ENCODE measurements at places on chromosomes 4 and X. TPM values are rescaled to one million over a fixed set of nuclear protein-coding genes. Genes with fewer than 3 reads are reported as not detected.

DNA sequence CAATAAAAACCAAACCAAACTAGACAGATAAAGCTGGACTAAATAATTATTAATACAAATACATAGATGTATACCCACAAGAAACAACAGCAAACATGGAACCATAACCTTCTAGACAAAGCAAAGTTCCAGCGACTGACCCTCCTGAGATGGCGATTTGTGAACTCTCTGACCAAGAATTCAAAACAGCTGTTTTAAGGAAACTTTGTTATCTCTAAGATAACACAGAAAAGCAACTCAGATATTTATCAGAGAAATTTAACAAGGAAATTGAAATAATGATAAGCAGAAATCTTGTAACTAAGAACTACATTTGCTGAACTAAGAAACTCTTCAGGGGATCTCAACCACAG is 23.4 kb upstream of the MTHFD2L start:
- no peak overlapping the region for H3K4me3 ChIP-seq
- DNase-seq, result no peak
- H3K36me3 ChIP-seq, result no peaks in the 10 kb centered on the region
- H3K27me3 ChIP-seq, result no peaks in the 10 kb centered on the region

- H3K4me1 ChIP-seq, result no peaks in the 10 kb centered on the region
- no peak overlapping the region for H3K27ac ChIP-seq
- no peak for DNase-seq
- no peak overlapping the region for H3K4me3 ChIP-seq
- no peaks in the 10 kb centered on the region for H3K27me3 ChIP-seq
Measured at GRCh38 chrX:20740443-20740842, 473.7 kb upstream of the RPS6KA3 start.

- no peak for DNase-seq
- H3K4me3 ChIP-seq, result peak overlapping the region; percentile 12
- no peaks in the 10 kb centered on the region for H3K27me3 ChIP-seq
- no peaks in the 10 kb centered on the region for H3K36me3 ChIP-seq
- peaks cover 64% of the 10 kb centered on the region for H3K4me1 ChIP-seq
Measured at GRCh38 chr4:121155893-121156292, 8.2 kb downstream of the TNIP3 start.

GRCh38 chrX:119475389-119476101 is 7.3 kb downstream of the SLC25A5 start:
- DNase-seq, result no peak
- H3K4me1 ChIP-seq, result no peaks in the 10 kb centered on the region
- H3K27ac ChIP-seq, result no peak overlapping the region
- peaks cover 2% of the 10 kb centered on the region for H3K36me3 ChIP-seq
- H3K4me3 ChIP-seq, result no peak overlapping the region

DNA sequence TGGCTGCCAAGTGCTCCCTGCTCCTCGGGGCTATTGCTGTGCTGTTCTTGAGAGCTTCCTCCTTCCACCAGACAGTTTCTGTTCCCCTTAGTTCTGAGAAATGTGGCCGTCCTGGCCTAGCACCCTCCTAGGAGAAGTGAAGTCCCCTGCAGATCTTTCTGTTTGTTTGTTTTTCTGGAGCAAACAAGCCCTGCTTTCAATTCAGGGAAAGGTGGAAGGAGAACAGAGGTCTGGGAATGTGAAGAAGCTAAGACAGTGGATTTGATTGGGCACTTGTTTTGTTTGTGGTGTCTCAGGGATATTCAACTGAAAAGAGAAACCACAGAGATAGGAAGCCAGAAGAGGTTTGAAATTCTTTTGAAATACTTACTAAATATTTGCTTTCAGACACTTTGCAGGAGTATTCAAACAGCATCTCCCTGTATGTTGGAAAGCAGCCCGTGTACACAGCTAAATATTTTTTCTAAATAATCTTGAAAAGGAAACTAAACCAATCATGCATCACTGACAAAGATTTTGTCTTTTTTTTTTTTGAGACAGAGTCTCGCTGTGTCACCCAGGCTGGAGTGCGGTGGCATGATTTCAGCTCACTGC is 36.5 kb upstream of the PPM1K start:
- H3K4me3 ChIP-seq, result peak overlapping the region; percentile 37
- no peak overlapping the region for H3K27ac ChIP-seq
- DNase-seq, result peak; percentile 33
- H3K4me1 ChIP-seq, result peaks cover 10% of the 10 kb centered on the region
- no peaks in the 10 kb centered on the region for H3K27me3 ChIP-seq
- H3K36me3 ChIP-seq, result no peaks in the 10 kb centered on the region

DNA sequence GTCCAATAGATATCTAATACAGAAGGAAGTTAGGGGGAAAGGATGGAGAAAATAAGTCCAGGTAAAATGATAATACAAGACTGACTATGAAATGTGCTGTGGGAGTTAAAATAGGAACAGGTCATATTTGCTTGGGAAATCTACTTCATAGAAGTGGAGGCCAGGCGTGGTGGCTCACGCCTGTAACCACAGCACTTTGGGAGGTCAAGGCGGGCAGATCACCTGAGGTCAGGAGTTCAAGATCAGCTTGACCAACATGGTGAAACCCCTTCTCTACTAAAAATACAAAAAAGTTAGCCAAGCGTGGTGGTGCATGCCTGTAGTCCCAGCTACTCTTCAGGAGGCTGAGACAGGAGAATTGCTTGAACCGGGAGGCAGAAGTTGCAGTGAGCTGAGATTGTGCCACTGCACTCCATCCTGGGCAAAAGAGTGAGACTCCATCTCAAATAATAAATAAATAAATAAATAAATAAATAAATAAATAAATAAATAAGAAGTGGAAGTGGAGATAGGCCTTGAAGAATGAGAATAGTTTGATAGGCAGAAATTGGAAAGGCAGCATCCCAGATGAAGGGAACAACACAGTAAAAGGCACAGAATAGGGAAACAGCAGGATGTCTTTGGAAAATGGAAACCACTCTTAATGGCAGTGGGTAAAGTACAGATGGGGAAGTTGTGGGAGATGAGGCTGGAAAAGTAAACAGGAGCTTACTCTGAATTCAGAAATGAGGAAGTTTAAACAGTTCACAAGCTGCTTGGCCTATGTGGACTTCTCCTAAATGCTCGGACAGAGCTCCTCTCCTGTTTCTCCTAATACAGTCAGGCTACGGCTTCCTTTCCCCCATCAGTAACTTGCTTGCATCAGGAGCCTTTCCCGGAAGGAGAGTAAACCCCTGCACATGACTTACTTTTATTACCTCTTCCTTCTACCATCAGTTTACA is 15.1 kb upstream of the GK start:
- H3K27me3 ChIP-seq, result no peaks in the 10 kb centered on the region
- H3K4me3 ChIP-seq, result no peak overlapping the region
- H3K4me1 ChIP-seq, result no peaks in the 10 kb centered on the region
- DNase-seq, result no peak
- no peak overlapping the region for H3K27ac ChIP-seq
- no peaks in the 10 kb centered on the region for H3K36me3 ChIP-seq

DNA sequence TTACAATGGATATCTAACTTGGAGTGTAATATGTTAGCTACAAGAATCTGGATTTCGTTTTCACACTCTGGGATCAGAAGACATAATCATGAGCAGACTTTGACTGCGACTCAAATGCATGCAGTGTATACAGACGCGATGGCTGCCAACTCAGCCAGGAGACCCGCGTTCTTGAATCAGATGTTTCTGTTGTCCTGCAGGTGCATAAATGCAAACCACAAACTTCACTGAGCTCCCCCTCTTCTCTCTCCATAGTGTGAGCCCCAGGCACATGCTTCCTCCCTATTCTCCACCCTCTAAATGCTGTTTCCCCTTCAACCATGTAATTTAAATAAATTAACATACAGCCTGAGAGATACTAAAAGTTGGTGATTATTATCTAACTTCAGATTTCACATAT is 347.9 kb downstream of the DCHS2 start:
- no peak for DNase-seq
- no peak overlapping the region for H3K27ac ChIP-seq
- H3K4me1 ChIP-seq, result no peaks in the 10 kb centered on the region
- no peaks in the 10 kb centered on the region for H3K36me3 ChIP-seq
- H3K4me3 ChIP-seq, result no peak overlapping the region

GRCh38 chrX:123311486-123311885 is 127.4 kb downstream of the GRIA3 start:
- no peak overlapping the region for H3K4me3 ChIP-seq
- no peak for DNase-seq
- H3K27me3 ChIP-seq, result no peaks in the 10 kb centered on the region
- H3K27ac ChIP-seq, result no peak overlapping the region
- H3K36me3 ChIP-seq, result no peaks in the 10 kb centered on the region

GRCh38 chr4:173001571-173001970 is 167.0 kb upstream of the GALNT7 start:
- H3K27me3 ChIP-seq, result no peaks in the 10 kb centered on the region
- H3K4me3 ChIP-seq, result no peak overlapping the region
- H3K4me1 ChIP-seq, result no peaks in the 10 kb centered on the region
- no peaks in the 10 kb centered on the region for H3K36me3 ChIP-seq

- H3K27me3 ChIP-seq, result no peaks in the 10 kb centered on the region
- no peak for DNase-seq
- H3K27ac ChIP-seq, result no peak overlapping the region
- no peaks in the 10 kb centered on the region for H3K4me1 ChIP-seq
Measured at GRCh38 chr4:35965300-35965699, 279.0 kb downstream of the ARAP2 start.

DNA sequence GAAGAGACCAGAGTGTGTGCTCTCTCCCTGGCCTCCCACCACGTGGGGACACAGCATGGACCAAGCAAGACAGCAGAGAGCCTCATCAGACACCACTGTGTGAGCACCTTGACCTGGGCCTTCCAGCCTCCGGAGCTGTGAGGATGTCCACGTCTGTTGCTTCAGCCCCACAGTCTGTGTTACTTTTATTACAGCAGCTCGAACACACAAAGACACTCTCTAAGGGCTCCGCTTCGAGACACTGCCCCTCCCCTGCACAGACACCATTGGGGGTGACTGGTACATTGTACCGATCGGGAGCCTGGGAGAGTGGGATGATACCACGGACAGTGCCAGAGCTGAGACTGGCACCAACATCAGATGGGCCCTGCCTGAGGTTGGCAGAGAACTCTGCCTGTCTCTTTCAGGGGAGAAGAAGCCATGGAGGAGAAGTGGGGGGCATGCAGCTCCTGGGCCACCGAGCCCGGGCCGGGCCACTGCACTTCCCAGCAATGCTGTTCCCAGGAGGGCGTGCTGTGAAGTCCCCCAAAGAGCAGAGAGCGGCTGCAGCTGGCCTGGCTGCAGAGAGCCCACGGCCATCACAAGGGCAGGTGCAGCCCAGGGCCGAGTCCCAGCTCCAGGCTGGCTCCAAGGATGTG is 48.1 kb upstream of the HMX1 start:
- no peak overlapping the region for H3K27ac ChIP-seq
- H3K36me3 ChIP-seq, result no peaks in the 10 kb centered on the region
- no peak for DNase-seq
- H3K4me3 ChIP-seq, result no peak overlapping the region
- no peaks in the 10 kb centered on the region for H3K27me3 ChIP-seq

- H3K27ac ChIP-seq, result no peak overlapping the region
- H3K36me3 ChIP-seq, result no peaks in the 10 kb centered on the region
- H3K4me3 ChIP-seq, result no peak overlapping the region
Measured at GRCh38 chr4:138751309-138751708, 264.3 kb upstream of the NOCT start.

DNA sequence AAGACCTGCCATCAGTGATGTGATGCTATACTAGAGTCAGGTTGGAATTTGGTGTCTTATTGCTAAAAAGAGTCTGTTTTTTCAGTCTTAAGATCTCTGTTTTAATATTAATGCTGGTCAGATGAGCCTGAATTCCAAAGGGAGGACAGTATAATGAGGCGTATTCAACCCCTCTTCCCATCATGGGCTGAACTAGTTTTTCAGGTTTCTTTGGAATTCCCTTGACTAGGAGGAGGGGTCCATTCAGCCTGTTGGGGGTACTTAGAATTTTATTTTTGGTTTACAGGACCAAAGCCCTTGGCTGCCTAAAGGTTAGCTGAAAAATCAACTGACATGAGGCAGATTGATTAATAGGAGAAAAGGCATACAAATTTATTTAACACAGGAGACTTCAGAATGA is 24.1 kb upstream of the PI4K2B start:
- H3K27me3 ChIP-seq, result no peaks in the 10 kb centered on the region
- no peak for DNase-seq
- H3K4me3 ChIP-seq, result no peak overlapping the region
- H3K4me1 ChIP-seq, result no peaks in the 10 kb centered on the region
- no peaks in the 10 kb centered on the region for H3K36me3 ChIP-seq
- H3K27ac ChIP-seq, result no peak overlapping the region

DNA sequence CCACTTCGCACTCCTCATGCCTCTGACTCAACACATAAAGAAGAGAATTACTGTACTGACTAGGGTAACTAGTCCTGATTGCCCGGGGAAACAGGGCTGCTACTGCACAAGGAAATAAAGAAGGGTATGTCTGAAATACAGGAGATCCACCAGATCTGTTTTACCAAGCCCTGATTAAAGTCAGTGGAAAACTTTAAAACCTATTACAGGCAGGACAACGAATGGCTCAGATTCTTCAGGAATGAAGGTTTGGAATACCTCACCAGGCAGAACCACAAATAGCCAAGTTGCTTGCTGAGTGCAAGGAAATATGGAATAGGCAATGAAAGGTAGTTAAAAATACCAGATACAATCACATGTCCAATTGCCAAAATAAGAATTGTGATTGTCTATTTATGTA is 17.3 kb downstream of the LAMTOR3 start:
- H3K27ac ChIP-seq, result no peak overlapping the region
- no peak for DNase-seq
- no peaks in the 10 kb centered on the region for H3K4me1 ChIP-seq

DNA sequence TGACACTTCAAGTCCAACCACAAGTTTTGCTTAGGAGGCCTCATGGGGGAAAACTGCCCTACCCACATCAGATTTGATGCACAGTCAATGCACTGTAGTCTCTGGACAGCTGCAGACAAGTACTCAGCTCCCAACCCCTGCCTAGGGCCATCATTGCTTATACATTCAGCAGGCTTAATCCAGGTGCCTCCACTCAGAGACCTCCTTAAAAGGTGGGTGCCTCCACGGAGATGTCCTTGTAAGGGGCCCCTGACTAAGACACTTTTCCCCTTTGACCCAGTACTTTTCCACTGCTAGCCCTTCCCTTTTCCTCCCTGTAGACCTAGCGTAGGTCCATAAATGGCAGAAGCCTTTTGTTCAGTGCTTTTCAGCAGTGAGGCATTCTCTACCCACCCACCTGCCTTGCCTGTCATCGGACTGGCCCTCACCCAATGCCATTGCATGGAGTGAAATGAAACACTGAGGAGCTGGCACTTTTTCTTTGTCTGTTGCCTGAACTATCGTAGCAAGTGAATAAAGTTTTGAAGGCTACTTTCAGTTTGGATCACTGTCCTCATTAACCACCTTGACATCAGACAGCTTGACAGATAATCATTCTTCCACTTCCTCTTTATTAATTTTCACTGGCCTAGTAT is 23.8 kb upstream of the PLK4 start:
- H3K4me3 ChIP-seq, result no peak overlapping the region
- DNase-seq, result no peak
- no peaks in the 10 kb centered on the region for H3K36me3 ChIP-seq

- no peak overlapping the region for H3K4me3 ChIP-seq
- no peaks in the 10 kb centered on the region for H3K27me3 ChIP-seq
- H3K36me3 ChIP-seq, result peaks cover 7% of the 10 kb centered on the region
- H3K4me1 ChIP-seq, result no peaks in the 10 kb centered on the region
- H3K27ac ChIP-seq, result no peak overlapping the region
Measured at GRCh38 chr4:67521506-67521905, 23.8 kb downstream of the CENPC start.

ADGRL3 gene
- polyA plus RNA-seq, result not detected

FHDC1 gene
- polyA plus RNA-seq, result not detected

CLNK gene
- not detected for polyA plus RNA-seq

GJB1 gene
- not detected for polyA plus RNA-seq

ANXA10 gene
- polyA plus RNA-seq, result not detected

CLDN34 gene
- polyA plus RNA-seq, result not detected

RPS3A gene
- polyA plus RNA-seq, result 3,574 TPM

IL13RA2 gene
- not detected for polyA plus RNA-seq
